ENCODE measurements at places on chromosomes 7 and 10. TPM values are rescaled to one million over a fixed set of nuclear protein-coding genes. Genes with fewer than 3 reads are reported as not detected.

PSTK gene
- 8.5 TPM for total RNA-seq

SFRP5 gene
- total RNA-seq: not detected

PLPP4 gene
- total RNA-seq: not detected

RFC2 gene
- 33.2 TPM for total RNA-seq

RASA4B gene
- 20.6 TPM for total RNA-seq

- DNase-seq: peak; percentile 15
Observed at GRCh38 chr7:150323682-150324372, 482 bp upstream of the ACTR3C start.

GRCh38 chr10:49521062-49521461, 17.9 kb downstream of the ERCC6 start:
- DNase-seq: no peak

- no peak for DNase-seq
Observed at GRCh38 chr7:124376111-124376510, 343.2 kb upstream of the TMEM229A start.

DNA sequence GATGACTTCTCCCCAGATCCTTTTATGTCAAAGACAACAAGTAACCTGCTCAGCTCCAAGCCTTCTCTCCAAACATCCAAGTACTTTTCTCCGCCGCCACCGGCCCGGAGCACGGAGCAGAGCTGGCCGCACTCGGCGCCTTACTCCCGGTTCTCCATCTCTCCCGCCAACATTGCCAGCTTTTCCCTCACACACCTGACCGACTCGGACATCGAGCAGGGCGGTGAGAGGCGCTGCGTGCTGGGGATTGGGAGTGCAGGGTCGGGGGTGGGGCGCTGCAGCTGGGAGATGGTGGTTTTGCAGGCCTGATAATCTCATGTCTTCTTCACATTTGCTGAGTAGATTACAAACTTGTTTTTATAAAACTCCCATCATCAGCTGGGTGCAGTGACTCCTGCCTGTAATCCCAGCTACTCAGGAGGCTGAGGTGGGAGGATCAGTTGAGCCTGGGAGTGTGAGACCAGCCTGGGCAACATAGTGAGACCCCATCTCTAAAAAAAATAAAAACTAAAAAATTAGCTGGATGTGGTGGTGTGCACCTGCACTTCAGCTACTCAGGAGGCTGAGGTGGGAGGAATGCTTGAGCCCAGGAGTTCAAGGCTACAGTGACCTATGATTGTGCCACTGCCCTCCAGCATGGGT, 7.2 kb upstream of the BHLHA15 start:
- no peak for DNase-seq

- no peak for DNase-seq
Observed at GRCh38 chr10:112801004-112801403, 149.0 kb upstream of the TCF7L2 start.

DNA sequence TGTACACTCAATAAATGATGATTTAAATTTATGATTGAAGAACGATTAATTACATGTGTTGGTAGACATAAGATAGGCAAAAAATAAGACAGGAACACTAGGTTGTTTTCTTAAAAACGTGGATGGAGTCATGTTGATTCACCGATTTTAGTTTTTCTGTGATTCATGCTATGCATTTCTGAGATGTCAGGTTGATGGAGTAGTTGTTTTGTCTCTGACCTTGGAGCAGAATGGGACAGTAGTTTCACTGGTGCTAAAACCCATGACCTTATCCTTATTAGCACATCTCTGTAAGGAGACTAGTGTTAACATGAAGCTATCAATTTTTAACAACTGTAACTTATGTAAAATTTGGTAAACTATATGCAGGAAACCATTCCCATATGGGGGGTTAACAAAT, 611.6 kb upstream of the FZD8 start:
- DNase-seq: no peak

- DNase-seq: peak; percentile 67
Observed at GRCh38 chr7:155490697-155491628, 33.0 kb downstream of the EN2 start.

- no peak for DNase-seq
Observed at GRCh38 chr7:113824117-113824823, 94.5 kb downstream of the PPP1R3A start.

GRCh38 chr7:94594882-94595281, 61.1 kb downstream of the SGCE start:
- no peak for DNase-seq
